RWPE2 (cell line): ENCODE measurements at places on chromosomes 3 and 15.

GRCh38 chr15:101198800-101199199 lies 53.0 kb downstream of the CHSY1 start:
- no peak for DNase-seq

GRCh38 chr15:45456212-45457106 lies 66.1 kb downstream of the SLC30A4 start:
- DNase-seq, result peak; percentile 98

- no peak for DNase-seq
Observed at GRCh38 chr3:38029400-38030125, at the start of gene PLCD1. Gene PLCD1 (minus strand): TSS chr3:38029642. CDS start chr3:38029539, 103 bp downstream.

DNA sequence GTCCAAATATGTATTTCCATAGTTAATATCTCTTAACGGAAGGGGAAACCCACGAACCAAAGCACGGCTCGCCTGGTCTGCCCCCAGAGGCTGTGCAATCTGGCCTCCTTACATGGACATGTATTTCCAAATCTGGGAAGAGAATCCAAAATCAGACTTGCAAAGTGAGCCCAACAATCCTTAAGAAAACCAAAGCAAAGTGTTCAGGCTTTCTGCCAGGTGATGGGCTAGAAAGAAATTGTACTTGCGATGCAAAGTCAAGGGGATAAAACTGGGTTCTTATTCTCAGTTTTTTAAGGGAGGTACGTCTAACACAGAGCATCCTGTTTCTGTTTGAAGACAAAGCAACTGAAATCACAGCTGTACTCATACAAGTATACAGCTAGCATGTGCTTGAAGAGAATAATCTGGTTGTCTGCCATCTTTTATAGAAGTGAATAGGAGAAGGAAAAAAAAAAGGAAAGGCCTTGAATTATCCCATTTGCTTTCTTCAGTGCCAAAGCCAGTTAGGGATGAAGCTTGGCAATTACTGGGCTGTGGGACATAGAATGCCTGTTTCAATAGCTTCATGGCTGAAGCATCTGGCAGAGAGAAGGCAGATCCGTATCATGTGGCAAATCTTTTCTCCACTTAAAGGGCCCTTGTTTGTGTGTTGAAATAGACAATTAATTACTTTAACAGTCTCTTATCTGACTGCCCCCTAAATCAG lies 48.4 kb downstream of the LRIG1 start:
- DNase-seq, result no peak

DNA sequence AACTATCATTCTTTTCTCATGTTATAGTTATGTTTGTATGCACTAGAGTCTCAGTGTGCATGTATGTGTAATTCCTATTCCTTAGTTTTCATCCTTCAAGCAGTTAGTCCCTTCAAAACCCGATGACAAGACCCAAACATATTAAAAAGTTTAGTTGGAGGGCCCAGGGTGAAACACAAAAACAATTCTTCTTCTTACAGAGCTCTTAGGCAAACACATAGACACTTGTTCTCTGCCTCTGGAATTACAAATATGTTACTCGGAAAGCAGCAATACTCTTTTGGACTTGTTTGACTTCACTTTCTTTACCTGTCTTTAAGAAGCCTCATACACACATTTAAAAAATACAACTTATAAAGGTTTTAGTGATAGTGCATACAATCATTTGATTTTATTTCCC lies 763 bp upstream of the CNTN6 start:
- DNase-seq, result no peak

DNA sequence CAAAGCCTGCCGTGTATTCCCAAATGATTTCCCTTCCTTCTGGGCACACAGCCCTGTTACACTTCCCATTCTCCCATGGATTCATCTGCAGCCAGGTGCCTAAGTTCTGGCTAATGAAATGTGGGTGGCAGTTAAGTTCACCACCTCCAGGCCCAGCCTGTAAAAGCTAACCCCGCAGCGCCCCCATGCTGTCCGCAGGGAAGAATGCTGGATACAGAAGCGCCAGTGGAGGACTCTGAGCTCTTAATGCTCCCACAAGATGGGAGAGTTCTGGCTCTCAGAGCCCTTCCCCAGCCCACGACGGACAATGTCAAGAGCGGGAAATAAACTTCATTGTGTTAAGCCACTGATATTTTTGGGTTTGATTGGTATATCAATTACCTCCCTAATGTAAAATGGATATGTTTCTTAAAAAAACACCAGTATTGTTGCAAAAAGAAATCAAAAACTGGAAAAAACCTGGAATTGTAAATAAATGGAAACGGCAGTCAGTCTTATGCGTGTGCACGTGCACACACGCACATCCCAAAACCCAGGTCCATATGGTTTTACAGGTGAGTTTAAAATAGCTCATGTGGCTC lies 37.7 kb upstream of the FGD5 start:
- DNase-seq, result peak; percentile 35

DNA sequence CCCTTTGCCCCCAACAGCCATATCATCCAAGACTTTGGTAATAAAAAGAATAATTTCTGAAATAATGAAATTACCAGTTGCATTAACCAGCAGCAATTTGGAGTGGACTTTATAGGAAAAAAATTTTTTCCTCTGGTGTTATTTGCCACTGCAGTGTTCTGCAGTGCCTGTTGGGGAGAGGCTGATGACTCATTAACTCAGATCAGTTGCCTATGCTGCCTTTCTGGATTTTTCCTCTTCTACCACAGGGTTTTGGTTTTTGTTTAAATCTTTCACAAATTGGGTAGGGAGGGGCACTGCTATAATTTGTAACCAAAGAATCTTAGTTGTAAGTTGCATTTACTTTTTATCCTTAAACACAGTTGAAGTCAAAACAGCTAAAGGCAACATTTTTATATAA lies 22.7 kb downstream of the ATP6V1A start:
- DNase-seq, result no peak

DNA sequence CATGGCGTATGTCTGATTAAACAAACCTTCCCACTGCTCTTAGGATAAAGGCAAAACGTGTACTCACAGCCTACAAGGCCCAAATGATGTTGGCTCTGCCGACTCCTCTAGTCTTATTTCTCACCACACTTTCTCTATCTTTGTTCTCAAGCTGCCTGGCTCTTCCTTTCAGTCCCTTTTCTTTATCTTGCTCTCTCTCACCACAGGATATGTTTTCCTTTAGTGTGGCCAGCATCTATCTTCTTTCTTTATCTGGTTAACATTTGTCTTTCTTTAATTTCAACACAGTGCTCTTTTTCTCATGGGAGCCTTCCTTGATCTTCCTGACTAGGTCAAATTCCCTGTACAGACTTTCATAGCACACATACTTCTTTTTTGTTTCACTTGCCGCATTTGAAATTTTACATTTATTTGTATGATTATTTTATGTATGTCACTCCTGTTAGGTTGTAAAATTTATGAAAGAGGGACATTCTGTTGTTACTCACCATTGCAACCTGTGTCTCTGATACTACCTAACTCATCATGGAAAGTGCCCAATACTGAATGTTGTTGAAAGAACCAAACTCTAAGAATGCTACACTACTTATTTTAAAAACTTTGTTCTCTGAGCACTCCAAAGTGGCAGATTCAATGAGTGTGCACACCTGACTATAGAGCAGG lies 328.9 kb upstream of the CBLB start:
- no peak for DNase-seq

DNA sequence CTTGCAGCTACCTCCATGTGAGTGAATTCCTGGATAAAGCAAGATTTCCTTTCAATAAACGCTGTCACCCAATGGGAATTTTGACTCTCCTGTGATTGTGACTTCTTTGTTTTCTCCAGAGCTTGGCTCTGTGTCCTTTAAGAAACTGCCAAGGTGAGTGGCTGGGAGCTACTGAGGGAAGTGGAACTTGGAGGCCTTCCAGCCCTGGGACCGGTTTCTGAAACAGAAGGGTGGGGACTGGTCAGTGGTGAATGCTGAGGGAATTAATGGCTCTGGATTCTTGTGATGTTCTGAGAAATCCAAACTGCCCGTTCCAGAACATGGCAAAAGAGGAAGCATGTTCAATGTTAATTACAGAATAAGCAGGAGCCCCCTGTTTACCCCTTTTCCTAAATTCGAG lies 41.1 kb upstream of the MYZAP start:
- DNase-seq, result no peak

DNA sequence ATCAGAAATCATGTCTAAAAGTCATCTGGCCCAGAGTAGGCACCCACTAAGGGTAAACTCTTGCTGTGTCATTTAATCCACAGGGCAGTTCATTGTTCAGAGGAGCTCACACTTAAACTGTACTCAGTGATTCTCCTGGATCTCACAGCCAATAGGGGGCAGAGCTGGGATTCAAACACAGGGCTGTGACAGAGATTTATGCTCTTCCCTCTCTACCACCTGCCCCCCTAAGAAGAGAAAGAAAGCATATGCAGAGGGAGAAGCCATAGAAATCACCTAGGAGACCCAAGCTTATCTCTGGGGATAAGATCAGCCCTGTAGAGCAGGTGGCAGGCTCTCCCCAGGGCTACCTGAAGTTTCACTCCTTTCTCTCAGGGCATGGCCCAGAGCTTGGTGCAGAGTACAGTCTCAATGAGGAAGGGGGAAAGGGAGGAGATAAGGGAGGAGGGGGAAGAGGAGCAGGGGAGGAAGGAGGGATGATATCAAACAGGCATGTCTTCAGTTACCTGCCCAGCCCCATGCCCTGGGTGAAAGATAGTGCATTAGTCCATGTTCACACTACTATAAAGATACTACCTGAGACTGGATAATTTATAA lies 51.8 kb upstream of the ADPGK start:
- peak; percentile 13 for DNase-seq

DNA sequence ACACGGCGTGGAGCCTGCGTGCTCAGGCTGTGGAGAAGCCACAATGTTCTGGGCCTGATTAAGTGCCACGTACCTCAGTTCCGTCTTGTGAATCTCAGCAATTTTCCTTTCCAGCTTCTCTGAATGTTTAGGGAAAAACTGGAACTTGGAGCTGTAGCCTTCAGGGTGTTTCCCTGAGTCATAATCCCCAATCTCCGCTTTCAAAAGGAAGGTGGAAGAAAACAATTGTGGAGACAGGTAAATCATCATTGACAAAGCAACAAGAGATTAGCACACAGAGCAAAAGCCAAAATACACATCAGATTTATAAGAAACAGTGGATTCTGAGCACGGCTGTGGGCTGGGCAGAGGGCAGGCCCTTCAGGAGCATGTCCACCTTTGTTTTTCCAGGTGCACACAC lies 79.0 kb downstream of the WDR76 start:
- no peak for DNase-seq

DNA sequence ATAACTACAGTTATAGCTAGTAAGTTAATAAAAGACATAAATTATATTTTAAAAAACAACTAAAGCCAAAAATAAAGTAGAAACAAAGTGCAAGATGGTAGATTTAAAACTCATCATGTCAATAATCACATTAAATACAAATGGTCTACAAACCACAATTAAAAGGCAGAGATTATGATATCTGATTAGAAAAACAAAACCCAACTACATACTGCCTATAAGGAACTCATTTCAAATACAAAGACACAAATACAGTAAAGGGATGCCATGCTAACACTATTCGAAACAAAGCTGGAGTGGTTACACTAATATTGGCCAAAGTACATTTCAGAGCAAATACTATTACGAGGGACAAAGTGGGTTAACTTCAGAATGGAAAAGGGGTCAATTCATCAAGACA lies 426.5 kb downstream of the SHQ1 start:
- no peak for DNase-seq

- no peak for DNase-seq
Observed at GRCh38 chr3:13532631-13533030, 16.3 kb upstream of the FBLN2 start.

- DNase-seq, result no peak
Observed at GRCh38 chr3:189898559-189899153, 222.0 kb downstream of the P3H2 start.

GRCh38 chr3:14539742-14540491 lies at the start of gene GRIP2:
Gene GRIP2 (minus strand): TSS chr3:14540342. CDS start chr3:14540308, 34 bp downstream.
- no peak for DNase-seq

- DNase-seq, result no peak
Observed at GRCh38 chr3:42397644-42398043, 12.8 kb downstream of the LYZL4 start.

GRCh38 chr15:87129916-87130315 lies 1050.2 kb downstream of the AGBL1 start:
- no peak for DNase-seq

- no peak for DNase-seq
Observed at GRCh38 chr3:126391631-126392030, 3.1 kb upstream of the CFAP100 start.

- no peak for DNase-seq
Observed at GRCh38 chr3:183213415-183214276, 39.4 kb upstream of the B3GNT5 start.

- DNase-seq, result no peak
Observed at GRCh38 chr3:151283907-151284461, 5.6 kb upstream of the P2RY14 start.

DNA sequence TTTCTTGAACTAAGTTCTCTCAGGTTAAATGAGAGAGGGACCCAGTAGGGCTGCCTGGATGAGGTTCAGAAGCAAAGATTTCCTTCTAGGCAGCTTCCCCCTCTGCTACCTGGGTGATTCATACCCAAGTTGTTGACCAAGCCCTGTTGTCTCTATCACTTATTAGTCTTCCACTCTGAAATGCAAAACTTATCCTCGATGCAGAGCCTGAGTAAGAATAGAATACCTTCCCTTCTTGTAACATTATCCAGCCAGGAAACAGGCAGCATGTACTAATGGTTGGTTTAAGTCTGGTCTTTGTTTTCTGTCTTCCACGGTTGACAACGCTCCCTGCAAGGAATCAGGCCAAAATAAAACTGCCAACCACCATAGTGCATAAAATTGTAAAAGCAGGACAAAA lies 377.3 kb downstream of the MECOM start:
- DNase-seq, result no peak

DNA sequence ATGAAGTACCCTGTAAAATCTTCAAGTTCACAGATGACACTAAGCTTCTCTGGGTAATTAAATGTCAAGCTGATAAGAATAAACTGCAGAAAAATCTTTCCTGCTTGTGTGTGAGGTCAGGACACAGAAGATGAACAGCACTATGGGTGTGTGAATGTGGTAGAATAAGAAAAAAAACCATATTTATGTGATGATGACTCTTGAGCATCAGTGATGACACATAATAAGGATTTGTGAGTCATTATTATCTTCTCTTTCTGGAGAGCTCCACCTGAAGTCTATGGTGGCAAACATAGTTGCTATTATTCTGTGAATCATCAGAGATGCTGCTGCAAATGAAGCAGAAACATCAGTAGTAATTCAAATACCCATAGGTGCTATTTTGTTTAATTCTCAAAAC lies 422.4 kb downstream of the DIPK2A start:
- no peak for DNase-seq

GRCh38 chr3:158453865-158454264 lies 117.1 kb upstream of the MLF1 start:
- DNase-seq, result no peak

DNA sequence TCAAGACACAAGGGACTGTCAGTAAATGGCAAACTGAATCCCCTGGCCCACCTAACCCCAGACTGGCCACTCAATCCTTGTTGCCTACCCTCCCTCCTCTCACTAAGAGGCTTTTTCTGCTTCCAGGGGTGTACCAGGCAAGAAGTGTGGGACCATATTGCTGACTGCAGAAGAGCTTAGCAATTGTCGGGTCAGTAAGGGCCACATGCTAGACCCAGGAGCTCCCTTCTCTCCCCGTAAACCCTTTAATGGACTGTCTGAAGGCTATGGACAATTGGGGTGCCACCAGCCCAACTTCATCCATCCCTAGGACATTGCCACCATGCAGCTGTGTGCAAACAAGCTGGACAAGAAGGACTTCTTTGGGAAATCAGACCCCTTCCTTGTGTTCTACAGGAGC lies 8.8 kb downstream of the CPNE9 start:
- no peak for DNase-seq

GRCh38 chr15:67358812-67359211 lies 104.2 kb downstream of the IQCH start:
- DNase-seq, result no peak
